Posterior vena cava (tissue), 2 donors: ENCODE measurements at places on chromosomes 5 and 9. TPM values are rescaled to one million over a fixed set of nuclear protein-coding genes. Genes with fewer than 3 reads are reported as not detected.

DNA sequence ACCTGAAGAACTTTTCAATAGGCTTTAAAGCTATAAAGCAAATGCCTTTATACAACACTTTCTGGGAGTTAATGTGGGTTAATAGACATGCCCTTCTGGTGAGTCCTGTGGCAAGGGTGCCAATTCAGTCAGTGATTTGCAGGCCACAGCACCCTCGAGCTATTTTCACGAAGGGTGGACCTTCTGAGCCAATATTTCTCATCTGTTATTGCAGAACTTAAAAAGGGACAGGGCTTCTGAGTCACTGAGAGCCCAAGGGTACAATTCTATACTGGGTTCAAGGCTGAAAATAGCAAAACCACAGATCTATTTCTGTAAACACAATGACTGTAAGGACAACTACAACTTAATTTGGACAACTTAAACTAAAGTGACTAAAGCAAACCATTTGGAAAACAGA is 92.8 kb downstream of the GABRG2 start:
- DNase-seq: no peak

GRCh38 chr5:31232273-31232888 is 38.9 kb downstream of the CDH6 start:
- DNase-seq: no peak

- peak; percentile 83 for DNase-seq
These were observed 1.3 kb downstream of the SEMA6A start for GRCh38 chr5:116573279-116573701.

DNA sequence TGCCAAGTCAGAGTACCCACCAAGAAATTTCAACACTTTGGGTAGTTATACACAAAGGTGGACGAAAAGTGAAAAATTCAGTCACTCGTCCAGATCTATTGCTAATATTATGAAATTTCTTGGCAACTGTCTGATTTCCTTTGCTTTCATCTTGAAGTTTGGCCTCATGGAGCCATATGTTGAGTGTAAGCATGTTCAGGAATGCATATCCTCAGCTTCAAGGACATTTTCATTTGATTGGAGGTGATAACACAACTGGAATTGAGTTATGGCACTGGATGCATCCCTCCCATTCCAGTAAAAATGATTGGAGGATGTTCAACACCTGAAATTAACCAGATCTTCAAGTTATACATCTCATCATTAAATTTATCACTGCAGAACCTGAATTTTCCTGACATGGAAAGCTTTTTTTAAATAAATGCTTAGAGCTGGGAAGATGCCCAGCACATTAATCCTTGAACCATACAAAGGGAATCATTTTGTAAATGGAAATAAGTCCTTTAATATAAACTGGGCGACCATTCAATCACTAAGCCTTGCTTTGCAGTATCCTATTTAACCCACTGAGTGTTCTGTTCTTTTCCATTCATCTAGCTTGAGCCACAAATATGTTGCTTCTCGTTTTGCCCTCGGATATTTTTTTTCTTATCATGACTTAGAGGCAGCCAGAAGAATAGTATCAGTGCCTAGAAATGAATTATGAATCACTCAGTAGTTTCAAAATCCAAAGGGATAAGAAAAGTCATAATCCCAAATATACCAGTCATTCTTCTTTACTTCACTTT is 273.7 kb upstream of the PIK3R1 start:
- no peak for DNase-seq

DNA sequence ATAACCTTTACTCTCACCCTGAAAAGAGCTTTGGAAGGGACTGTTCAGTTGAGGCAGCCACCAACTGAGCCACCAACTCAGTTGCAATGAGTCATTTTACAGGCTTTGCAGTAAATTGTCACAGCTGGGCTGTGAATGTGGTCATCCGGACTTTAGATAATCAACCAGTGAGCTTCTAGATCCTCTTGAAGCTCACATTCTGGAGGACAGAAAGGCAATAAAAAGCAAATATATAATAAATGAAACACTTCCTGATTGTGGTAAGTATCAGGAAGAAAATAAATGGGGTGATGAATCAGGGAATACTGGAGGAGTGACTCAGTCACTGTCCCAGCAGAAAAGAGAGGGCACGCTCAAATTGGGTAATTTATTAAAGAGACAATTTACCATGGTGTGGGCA is 13.2 kb upstream of the C5orf58 start:
- no peak for DNase-seq

- DNase-seq: no peak
These were observed 5.3 kb upstream of the ZNF782 start for GRCh38 chr9:96859461-96860198.

- no peak for DNase-seq
These were observed 35.4 kb downstream of the PRLR start for GRCh38 chr5:35194635-35195471.

DNA sequence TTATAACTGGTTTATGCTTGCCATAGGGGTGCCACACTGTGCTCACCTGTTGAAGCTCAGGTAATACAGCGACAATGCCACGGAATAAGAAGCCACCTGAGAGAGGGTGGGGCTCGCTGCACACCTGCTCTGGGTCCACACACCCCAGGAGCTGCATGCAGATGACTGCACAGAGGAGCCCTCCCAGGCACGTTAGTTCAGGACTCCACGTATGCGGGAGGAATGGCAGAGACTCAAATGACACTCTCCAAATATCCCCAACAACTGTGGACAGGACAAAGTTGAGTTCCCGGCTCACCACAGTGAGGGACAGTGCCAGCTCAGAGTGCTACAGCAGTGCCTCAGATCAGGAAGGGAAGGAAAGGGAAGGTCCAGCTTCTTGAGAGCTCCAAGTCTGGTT is 5.8 kb upstream of the FCN1 start:
- DNase-seq: peak; percentile 32

- peak; percentile 58 for DNase-seq
These were observed 9.9 kb downstream of the DOLK start for GRCh38 chr9:128937310-128938165.

DNA sequence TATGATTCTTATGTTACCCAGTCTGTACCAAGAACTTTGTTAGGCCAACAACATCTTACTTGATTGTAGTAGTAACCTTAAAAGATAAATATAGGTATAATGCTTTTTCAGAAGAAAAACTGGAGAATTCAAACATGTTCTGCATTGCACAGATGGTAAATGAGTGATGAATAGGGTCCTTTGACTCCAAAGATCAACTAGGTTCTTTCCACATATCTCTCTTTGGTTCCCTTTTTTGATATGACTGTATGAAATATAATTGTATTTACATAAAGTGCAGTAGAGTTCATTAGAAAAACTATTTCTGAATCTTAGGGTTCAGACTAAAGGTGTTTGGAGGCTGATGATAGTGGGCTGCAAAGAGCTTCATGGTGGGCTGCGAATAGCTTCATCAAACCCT is 150.5 kb upstream of the CDKN2B start:
- no peak for DNase-seq

GRCh38 chr5:164617290-164617689 is 1111.9 kb downstream of the MAT2B start:
- no peak for DNase-seq

DNA sequence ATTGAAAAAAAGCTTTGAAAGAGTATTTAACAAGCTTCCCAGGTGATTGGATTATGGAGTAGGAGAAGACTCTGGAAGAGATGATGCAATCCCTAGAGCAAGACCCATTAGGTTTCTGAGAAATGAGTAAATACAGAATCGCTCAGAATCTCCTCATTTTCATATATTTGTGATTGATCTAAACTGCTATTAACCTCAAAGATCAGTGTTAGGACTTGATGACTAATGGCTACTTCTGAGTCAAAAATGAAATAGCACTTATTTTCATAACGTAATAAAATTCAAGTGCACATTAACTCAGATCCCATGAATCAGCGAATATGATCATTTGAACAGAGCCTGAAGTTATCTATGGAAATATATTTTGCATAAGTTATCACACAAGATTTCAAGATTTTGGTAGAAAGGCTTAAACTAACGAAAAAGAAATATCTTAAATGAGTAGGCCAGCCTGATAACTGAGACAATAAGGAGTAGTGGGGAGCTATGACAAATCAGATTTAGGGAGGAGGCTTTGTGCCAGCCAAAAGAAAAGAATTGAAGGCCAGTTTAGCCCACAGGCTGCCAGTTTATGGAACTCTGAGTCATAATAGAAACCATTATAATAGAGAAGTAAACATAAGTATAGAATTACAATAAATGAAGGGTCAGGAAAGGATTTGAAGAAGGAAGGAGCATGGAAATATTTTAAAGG is 106.7 kb upstream of the OSMR start:
- no peak for DNase-seq

GRCh38 chr9:14616188-14616982 is 76.8 kb downstream of the ZDHHC21 start:
- no peak for DNase-seq

DNA sequence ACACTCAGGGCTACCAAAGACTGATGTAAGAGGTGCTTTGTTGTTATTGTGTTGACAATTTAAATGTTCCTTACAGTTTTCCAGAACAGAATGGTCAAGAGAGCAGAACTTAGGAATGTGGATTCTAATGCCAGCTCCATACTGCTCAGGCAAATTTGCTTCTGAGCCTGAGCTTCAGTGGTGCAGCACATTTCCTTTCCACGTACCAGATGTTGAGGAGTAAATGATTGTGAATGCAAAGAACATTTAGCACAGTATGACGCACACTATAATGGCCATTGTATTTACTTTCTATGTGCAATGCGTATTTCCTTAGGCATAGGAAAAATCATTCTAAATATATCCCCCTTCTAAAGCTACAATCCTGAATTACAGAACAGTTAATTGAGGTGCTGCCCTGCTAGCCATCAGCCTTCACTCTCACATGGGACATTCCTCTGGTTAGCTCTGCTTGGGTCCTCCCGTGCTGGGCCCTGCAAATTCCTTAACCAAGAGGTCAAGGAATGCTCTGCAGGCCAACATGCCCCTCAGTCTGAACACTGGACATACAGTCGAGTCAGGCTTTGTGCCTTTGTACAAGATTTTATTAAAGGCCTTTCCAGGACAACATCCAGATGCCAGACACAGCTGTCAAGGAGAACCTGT is 21.1 kb upstream of the TMEM174 start:
- DNase-seq: no peak

DNA sequence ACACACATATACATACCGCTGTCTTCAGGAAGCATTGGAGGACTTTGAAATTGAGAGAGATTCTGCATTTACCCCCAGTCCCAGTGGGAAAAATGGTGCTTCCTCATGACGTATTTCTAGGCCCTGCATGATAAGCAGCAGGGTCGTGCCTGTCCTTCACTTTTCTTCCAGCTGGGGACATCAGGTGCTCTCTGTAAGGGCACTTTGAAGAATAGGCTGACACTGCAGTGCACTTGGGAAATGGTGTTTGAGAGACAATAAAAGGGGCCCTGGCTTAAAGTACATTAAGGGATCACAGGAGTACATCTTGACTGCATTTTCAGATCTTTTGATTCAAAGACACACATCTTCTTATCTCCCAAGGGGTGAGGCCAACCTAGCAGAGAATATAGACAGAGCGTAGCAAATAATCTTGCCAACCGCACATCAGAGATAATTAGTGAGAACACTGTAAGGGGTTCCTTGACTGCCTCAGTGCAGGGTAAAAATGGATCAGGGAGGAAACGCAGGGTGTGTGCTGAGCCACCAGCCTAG is 437.9 kb downstream of the CSNK1G3 start:
- DNase-seq: no peak

DNA sequence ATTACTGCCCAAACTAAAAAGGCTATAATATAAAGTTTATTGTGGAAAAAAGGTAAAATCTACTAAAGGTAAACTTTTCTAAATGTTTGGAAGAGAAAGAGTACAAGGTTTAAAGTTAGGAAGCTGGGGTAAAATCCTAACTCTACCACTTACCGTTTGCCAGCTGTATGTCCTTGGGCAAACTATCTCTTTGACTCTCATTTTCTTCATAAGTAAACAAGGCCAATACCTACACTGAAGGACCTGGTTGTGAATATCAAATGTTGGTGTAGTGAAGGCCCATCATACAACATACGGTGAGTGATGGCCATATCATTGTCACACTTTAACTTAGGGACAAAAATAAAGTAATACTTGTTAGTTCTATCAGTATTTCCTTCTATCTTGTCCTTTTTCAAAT is 34.9 kb downstream of the ABHD17B start:
- no peak for DNase-seq

DNA sequence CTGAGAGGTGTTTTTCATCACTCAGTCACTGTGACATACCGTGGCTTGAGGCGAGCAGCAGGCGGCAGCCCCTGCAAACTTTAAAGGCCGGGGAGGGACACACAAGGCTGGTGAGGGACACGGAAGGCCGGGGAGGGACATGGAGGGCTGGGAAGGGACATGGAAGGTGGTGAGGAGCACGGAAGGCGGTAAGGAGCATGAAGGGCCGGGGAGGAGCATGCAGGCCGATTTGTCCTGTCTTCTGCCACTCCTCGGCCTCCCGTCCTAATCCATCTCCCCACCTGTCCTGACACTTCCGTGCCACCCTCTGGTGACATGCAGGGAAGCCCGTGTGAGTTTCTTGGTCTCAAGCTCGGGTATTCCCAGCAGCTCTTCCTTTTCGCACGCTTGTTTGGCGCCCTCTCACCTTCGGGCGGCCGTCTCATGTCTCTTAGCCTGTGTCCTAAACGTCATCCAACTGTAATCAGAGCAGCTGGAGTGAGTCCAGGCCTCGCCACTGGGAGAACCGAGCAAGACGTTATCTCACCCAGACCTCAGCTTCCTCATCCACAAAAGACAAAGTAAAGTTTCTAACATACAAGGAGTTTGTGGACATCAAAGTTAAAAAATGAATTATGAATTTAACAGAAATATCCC is 126.5 kb downstream of the MRPL36 start:
- DNase-seq: no peak

- DNase-seq: peak; percentile 83
These were observed 72.2 kb downstream of the C9orf50 start for GRCh38 chr9:129548571-129549135.

- no peak for DNase-seq
These were observed 13.0 kb upstream of the C9orf72 start for GRCh38 chr9:27586304-27586703.

GRCh38 chr5:154163327-154164248 is 26.9 kb upstream of the GALNT10 start:
- no peak for DNase-seq

GRCh38 chr5:180869587-180869986 is 8.5 kb upstream of the ZFP62 start:
- no peak for DNase-seq

AFAP1L1 gene
- total RNA-seq: 17.9 TPM

IGIP gene
- total RNA-seq: 21.3 TPM

AQP3 gene
- total RNA-seq: 5.5 TPM

NPR3 gene
- 6.5 TPM for total RNA-seq

CTSV gene
- total RNA-seq: not detected

PAPPA gene
- 15.3 TPM for total RNA-seq

MCC gene
- 14.6 TPM for total RNA-seq

PLEKHG4B gene
- total RNA-seq: not detected

GNE gene
- total RNA-seq: 14.9 TPM

TLX3 gene
- total RNA-seq: not detected
